Heart right ventricle (tissue), 16 donors: ENCODE measurements at places on chromosomes 5 and 9. TPM values are rescaled to one million over a fixed set of nuclear protein-coding genes. Genes with fewer than 3 reads are reported as not detected.

SERF1B gene
- 33.9 TPM for polyA plus RNA-seq

FBN2 gene
- polyA plus RNA-seq, result 5.6 TPM

CDC14B gene
- polyA plus RNA-seq, result 5.9 TPM

LHX3 gene
- polyA plus RNA-seq, result not detected

SPATA31A3 gene
- polyA plus RNA-seq, result not detected

SV2C gene
- polyA plus RNA-seq, result 0.25 TPM

LCP2 gene
- 5.2 TPM for polyA plus RNA-seq

PCDHB12 gene
- 0.51 TPM for polyA plus RNA-seq

SPOCK1 gene
- 23.6 TPM for polyA plus RNA-seq

DOCK8 gene
- polyA plus RNA-seq, result 2.2 TPM
